Fibroblast of skin of right biceps (primary cell): ENCODE measurements at places on chromosomes 11 and 22.

DNA sequence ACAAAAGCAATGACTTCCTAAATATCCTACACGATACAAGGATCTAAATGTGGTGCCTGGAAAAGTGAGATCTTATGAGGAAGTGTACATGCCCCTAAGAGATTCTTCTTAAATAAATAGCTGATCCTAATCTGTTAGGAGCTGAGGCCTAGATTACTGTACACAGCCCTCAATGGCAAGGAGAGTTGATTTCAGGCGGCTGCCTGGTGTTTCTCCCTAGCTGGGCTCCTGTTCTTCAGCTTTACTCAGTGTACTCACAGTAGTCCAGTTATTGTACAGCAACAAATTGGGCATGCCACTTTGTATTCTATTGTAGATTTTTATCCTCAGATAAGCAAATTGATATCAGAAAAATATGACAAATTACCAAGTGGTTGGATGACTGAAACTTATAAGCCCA lies 358.2 kb upstream of the PDGFD start:
- DNase-seq = no peak

DNA sequence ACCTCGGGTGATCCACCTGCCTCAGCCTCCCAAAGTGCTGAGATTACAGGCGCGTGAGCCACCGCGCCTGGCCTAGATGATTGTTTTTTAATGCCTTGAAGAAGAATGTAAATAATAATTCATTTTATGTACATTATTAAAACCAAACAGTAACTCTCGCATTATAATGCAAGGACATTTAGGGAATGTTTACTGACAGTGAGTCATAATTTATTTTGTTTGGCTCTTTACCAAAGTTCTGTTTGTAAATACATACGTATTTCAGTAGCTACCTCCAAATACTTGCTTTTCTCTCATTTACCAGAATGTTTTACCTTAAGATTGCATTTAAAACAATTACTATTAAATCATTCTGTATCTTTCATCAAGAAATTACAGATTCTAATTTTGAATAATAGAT lies 3.0 kb downstream of the RAB39A start:
- DNase-seq = no peak

DNA sequence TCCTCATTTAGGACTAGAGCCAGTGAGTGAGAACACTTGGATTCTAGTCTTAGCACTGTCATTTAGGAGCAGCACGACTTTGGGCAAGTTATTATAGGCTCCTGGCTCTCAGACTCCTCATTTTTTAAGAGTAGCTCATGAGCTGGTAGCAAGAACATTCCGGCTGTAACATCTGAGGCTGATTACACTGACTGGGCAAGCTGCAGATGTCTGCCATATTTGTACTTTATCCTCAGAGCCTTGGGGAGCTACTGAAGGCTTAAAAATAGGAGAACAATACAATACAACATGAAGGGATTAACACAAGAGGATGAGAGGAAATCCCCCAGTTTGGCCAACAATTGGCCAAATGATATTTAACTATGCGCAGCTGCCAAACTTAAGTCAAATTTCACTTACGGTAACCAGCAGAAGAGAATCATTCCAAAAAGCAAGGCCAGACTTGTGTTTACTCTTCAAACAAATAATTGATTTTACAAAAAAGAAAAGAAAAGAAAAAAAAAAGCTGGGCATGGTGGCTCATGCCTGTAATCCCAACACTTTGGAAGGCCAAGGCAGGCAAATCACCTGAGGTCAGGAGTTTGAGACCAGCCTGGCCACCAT lies 113.1 kb upstream of the ARHGAP42 start:
- DNase-seq = peak; percentile 18

DNA sequence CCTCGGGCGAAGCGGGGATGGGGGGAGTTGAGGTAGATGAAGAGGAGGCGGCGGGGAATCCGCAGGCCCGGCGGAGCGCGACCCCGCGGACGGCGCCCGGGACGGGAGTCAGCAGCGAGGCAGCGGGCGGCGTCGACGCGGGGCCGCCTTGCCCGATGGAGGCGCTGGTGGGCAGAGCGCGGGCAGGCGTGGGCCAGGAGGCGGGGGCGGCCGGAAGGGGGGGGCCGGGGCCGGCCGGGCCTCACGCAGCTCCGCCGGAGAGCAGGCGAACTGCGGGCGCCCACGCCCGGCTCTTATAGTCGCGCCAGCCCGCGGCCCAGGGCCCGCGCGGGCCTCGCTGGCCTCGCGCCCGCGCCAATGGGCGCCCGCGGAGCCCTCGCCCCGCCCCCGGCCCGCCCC lies at the start of gene IGF2:
IGF2 (minus strand) TSS at position 267 of the 399 bp plus-strand sequence. CDS start 3,866 bp downstream, outside the sequence.
- DNase-seq = no peak

DNA sequence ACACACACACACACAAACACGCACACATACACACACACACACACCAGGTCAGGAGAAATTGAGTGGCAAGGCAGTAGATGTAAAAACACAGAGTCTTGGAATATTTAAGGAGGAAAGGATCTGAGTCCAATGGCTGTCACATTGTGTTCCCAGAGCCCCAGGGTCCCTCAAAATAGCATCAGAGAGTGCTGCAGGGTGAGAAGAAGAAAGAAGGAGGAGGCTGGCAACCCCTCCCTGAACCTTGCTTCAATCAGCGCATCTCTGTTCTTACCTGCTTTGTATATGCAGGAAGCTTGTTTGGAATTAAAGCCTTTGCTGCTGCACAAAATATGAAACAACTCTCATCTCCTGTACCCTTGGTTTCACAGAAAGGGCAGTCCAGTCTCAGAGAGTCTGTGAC lies 406.5 kb downstream of the MIAT start:
- no peak for DNase-seq

DNA sequence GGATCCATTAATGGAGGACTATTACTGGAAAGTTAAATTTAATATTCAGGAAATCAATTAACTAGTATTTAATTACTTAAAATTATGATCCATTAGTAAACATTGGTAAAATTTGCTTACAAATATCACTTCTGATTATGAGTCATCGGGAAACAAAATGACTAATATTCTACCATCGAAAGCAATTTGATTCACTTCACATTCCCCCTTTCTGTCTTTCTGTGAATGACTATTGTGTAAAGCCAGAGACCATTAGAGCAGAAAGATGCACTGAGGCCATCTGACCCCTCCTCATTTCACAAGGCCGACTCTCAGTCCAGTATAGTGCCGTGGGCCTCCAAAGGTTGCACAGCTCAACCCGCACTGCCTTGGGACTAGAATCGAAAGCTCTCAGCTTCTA lies 619.0 kb downstream of the OPCML start:
- DNase-seq = no peak

DNA sequence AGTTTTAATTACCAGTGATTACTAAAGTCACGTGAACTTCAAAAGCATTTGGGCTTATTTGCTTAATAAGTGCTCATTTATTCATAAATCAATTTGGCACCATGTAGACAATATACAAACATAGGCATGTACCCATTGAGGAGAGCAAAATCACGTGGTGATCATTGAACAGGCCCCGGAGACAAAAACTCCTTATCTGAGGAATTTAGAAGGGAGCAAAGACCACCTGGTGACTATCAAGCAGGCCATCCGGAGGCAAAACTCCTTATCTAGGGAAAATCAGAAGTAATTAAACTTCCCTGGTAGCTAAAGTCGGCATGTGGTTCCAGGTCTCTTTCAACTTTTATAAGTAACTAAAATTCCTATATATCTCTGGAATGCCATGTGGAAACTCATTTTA lies 5.7 kb upstream of the BTBD10 start:
- DNase-seq = no peak

GRCh38 chr11:121889186-121889585 lies 226.8 kb downstream of the BLID start:
- DNase-seq = peak; percentile 37

DNA sequence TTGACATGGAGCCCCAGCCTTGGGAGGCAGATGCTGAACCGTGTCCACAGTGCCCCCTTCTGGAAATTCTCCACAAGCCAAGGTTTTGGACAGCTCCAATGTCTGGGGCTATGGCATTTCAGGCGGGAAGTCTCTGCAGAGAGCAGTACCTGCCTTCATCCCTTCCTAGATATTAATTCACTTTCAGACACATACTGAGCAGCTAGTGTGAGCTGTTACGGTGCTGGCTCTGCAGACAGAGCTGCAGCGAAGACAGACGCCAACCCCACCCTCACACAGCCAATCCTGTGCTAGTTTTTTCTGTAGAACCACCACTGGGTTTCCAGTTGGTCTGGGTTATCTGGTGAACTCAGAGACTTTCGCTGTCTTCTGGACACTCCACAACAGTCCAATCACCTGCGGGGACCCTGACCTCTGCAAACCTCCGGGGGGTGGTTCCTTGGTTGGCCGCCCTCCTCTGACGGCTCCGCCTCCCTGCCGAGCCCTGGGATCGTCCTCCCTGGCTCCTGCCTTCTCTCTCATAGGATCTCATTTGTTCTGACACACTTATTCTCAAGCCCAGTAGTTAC lies 9.1 kb downstream of the LMF2 start:
- DNase-seq = peak; percentile 55
